WTC11 (cell line): ENCODE measurements at places on chromosomes 13 and 19. TPM values are rescaled to one million over a fixed set of nuclear protein-coding genes. Genes with fewer than 3 reads are reported as not detected.

PNMA8B gene
- 2.8 to 4.0 TPM (median 3.6 TPM) in 3 replicates for total RNA-seq

TNFSF11 gene
- 6.1 to 6.9 TPM (median 6.6 TPM) in 3 replicates for total RNA-seq

TINCR gene
- 0.60 to 0.85 TPM (median 0.76 TPM) in 3 replicates for total RNA-seq

ZNF431 gene
- 41.2 to 45.2 TPM (median 42.1 TPM) in 3 replicates for total RNA-seq

CEACAM3 gene
- not detected in 3 replicates for total RNA-seq

LILRB2 gene
- 0.11 TPM in 1 of 3 replicates, not detected in the others for total RNA-seq

DNA sequence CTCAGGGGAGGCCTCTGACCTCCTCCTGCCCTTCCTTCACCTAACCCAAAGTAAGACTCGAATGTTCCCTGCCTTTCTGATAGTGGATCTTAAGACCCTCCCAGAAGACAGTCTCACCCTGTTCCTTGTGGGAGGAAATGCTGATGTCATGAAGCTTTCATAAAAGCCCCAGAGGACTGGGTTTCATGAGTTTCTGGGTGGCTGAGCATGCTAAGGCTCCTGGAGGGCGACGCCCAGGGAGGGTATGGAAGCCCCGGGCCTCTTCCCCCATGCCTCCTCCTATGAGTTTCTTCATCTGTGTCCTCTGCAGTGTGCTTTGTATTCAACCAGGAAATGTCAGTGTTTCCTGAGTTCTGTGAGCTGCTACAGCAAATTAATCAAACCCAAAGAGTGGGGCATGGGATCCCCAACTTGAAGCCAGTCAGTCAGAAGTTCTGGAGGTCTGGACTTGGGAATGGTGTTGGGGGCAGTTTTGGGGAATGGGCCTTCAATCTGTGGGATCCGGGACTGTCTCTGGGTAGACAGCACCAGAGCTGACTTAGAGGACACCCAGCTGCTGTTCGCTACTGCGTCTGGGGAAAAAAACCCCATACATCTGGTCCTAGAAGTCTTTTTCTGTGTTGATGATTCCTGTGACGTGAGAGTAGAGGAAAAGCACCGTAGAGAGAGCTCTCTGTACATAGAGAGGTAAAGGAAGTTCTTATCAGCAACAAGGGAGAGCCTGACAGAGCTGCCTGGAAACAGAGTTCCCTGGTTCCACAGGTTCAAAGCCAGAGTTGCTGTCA, 2.0 kb upstream of the LILRB2 start:
- DNase-seq = no peak

DNA sequence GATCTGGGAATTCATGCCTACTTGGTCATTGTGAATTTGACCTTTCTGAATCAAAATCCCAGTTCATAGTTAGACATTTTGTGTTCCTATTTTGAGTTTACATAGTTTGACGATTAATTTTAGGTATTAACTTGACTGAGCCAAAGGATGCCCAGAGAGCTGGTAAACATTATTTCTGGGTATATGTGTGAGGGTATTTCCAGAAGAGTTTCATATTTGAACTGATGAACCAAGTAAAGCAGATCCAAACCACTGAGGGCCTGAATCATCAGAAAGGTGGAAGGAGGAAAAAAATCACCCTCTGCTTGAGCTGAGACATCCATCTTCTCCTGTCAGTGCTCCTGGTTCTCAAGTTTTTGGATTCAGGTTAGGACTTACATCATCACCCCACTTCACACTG, 116.6 kb downstream of the CYSLTR2 start:
- no peak for DNase-seq

DNA sequence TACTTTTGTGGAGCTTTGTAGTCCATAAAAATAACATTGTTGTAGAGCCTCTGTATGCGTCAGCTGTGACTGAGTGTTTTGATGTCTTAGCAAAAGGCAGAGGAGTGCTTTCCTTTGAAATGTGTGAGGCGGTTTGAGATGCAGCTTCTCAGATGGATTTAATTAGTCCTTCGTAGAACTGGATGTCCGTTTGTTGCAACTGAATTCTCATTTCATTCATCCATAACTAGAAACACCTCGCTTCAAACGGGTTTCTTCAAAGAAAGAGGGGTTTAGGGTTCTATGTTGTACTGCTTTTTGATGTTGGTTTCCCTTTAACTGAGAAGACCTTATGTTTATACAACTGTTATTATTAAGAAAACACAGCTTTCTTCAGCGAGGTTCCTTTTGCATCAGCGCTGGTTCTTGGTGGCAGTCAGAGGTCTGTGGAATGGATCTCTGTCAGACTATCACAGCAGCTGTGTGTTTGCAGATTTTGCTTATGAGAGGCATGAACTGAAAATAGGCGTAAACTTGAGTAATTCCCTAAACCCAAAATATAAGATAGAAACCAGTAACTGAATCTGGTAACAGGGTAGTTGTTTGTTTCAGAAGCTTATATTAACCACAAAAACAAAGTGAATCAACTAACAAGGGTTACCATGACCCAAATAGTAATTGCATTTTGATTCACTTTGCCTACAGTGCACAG, 194.4 kb downstream of the GGACT start:
- no peak for DNase-seq

- DNase-seq = no peak
Measured at GRCh38 chr13:33411312-33411711, 125.8 kb upstream of the STARD13 start.

DNA sequence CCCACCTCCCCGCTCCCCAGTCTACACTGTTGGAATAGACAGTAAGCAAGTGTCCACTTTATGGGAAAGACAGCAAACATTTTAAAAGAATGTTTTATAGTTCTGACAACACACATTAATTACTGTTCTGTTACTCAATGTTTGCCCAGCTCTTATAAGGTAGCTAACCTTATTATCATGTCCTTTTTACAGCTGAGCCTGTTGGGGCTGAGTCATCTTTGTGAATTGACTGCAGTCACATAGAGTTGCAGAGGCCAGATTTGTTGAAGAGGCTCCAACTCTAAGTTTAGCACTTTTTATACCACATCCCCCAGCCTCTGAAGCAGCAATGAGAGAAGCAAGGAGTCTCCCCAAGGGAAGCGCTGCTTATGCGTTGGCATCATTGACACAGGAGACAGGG, 76.2 kb downstream of the C13orf42 start:
- no peak for DNase-seq

GRCh38 chr13:113178896-113179167, 20.4 kb downstream of the PROZ start:
- DNase-seq = no peak

DNA sequence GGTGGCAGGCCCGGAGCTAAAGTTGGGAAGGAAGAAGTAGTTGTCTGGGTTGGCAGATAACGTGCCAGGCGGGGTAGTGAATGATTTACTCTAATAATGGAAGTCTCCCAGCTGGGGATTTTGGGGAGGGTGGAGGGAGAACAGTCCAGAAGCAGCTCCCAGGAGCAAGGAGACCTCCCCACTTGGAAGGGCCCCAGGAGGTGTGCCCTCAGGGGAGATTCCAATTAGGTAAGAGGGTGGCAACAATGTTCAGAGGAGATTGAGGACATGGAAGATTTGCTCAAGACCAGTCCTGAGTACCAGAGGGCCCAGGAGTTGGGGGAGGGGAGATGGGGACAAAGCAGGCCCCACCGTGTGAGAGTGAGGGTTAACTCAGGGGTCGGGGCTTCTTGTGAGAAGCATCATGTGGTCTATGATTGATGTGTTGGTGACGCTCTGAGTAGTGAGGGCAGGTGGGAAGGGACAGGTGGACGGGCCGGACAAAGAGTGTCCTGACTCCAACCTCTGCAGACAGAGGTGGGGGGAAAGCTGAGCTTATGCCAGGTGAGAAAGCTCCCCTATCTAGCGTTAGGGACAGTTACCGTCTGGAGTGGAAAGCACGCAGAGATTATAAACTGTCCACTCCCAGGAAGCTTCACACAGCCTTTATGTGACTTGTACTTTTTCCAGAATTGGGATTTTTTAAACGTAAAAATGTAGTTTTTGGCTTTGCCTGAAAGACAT, 3.5 kb downstream of the SPINT2 start:
- DNase-seq = no peak

DNA sequence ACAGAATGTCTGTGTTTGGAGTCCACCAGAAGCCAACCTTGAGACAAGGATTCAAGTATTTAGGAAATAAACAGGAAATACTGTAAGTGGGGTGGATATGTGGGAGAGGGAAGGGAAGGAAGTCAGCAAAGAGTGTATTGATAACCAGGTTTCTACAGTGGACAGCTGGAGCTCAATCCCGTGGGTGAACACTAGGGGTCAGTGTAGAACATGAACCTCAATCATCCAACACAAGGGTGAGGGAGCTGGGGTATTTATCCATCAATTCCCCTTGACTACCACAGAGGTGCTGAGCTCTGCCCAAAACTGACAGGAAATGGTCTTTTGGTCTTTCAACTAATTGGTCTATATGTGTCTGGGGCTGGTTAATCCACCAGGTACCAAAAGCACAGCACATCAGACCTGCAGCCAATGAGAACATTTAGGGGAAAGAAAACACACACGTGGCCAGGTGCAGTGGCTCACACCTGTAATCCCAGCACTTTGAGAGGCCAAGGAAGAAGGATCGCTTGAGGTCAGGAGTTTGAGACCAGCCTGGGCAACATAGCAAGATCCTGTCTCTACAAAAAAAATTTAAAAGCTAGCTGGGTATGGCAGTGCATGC, 5.6 kb upstream of the SYDE1 start:
- peak; percentile 84 for DNase-seq

GRCh38 chr19:30882411-30883005, 466.7 kb downstream of the TSHZ3 start:
- no peak for DNase-seq

- no peak for DNase-seq
Measured at GRCh38 chr13:50441130-50441529, 402.4 kb downstream of the DLEU7 start.

DNA sequence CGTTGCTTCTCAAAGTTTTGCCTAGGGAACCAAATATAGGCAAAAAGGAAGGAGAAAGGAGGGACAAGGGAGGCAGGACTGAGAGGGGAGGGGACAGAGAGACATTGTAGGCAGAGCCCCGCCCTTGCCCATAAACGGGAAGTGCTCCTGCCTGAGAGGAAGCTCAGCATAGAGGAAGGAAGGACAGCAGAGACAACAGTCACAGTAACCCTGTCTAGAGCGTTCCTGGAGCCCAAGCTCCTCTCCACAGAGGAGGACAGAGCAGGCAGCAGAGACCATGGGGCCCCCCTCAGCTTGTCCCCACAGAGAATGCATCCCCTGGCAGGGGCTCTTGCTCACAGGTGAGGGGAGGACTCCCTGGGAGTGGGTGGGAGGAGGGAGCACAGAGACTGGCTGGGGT, at the start of gene CEACAM21:
Gene CEACAM21, plus strand, starts transcription at position 169 of the 400 bp plus-strand sequence. Its CDS starts 109 bp downstream, at position 278.
- no peak for DNase-seq

DNA sequence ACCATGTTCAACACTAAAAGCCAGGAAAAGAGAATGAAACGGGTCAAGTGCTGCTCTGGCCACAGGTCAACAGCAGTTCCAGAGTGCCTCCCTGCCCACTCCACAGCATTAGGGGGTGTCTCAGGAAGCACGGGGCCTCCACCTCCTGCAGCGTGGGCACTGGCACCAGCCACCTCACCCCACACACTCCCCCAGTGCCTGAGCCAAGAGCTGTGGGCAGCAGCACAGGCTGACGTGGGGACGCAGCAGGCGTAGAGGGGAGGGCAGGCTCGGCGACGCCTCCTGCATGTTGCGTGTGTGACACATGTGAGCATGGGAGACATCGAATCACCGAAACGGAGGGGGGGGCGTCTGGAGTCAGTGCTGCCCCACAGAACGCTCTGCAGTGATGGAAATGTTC, 21.4 kb upstream of the TMEM160 start:
- no peak for DNase-seq

DNA sequence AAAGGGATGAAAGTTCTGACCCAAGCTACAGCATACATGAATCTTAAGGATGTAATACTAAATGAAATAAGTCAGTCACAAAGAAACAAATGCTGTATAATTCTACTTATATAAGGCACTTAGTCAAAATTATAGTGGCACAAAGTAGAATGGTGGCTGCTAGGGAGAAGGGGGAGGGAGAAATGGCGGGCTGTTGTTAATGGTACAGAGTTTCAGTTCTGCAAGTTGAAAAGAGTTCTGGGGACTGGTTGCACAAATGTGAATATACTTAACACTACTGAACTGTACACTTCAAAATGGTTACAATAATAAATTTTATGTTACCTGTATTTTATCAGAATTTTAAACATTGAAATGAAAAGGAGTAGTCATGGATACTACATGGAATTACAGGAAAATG, 48.9 kb upstream of the CLDN10 start:
- no peak for DNase-seq

GRCh38 chr19:46821512-46822409, 28.9 kb downstream of the AP2S1 start:
- DNase-seq = peak; percentile 26
